ENCODE measurements at places on chromosomes 7 and 10. TPM values are rescaled to one million over a fixed set of nuclear protein-coding genes. Genes with fewer than 3 reads are reported as not detected.

- DNase-seq, result peak; percentile 34
Observed at GRCh38 chr10:103534621-103535498, 41.4 kb downstream of the NEURL1 start.

CCDC6 gene
- 44.1 TPM for total RNA-seq

OR6B1 gene
- not detected for total RNA-seq

- no peak for DNase-seq
Observed at GRCh38 chr7:30133736-30134610, 813 bp upstream of the MTURN start.

DNA sequence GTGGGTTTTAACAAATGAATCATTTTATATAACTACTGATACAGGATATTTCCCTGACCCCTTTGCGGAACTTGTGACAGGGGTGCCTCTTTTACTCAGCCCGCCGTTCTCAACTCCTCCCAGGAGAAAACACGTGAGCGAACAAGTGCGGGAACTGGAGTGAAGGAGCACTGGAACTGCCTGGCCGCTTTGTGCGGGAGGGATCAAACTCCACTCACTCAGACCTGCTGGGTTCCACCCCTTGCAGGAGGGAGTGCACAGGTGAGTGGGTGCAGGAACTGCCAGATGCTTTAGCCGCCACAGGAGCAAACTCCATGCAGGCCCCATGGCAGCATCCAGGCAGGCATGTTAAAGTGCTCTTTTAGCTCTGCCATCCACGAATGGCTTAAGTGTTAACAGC, 513.4 kb upstream of the GRM3 start:
- DNase-seq, result no peak

PAPSS2 gene
- total RNA-seq, result 96.9 TPM

DNA sequence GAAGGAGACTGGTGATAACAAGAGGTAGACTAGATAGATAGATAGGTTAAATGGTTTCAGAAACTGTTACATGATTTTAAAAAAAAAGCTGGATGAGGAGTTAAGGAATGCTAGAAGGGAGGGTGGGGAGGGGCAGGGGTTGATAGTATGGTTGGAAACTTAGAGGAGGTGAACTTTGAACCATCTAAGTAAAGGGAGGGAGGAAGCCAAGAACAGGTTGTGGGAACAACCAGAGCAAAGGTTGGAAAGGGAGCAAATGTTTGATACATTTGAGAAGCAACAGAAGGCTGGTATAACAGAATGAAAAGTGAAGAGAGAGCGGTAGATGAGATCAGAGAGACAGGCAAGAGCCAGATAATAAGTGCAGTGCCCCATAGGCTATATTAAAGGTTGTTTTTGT, 224.8 kb downstream of the FOXP2 start:
- DNase-seq, result no peak

DNA sequence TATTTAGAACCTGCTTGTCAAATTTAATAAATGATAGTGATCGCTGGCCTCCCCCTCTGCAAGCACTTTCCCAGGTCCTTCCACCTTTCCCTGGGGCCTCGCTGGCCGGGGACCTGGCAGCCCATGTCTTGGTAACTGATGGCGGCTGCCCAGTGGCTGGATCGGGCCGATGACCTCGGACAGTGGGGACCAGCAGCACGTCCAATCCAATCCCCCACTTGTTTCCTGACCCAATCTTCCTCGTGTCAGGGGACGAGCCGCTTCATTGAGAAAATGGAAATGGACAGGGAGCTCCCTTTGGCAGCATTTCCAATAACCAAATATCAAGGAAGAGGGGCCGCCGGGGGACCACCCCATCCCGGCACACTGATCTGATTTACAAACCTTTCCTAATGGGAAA, 17.2 kb downstream of the EBF3 start:
- no peak for DNase-seq

ALOX5 gene
- total RNA-seq, result not detected

DNA sequence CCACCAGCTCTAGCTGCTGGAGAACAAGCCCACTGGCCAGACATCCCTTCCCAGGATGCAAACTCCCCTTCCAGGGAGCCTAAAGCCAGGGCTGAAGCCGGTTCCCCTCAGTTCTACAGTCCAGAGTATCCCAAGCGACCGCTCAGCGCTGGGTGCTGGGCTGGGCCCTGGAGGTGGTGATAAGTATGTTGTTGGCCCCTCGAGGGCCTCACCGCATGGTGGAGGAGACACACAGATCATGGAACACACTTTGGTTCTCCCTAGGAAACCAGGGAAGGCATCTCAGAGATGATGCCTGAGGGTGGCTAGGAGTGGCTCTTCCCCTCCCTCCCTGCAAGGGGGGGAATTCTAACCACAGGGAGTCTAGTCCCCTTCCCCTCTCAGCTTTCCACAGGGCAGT, 4.4 kb downstream of the PODXL start:
- DNase-seq, result no peak

DNA sequence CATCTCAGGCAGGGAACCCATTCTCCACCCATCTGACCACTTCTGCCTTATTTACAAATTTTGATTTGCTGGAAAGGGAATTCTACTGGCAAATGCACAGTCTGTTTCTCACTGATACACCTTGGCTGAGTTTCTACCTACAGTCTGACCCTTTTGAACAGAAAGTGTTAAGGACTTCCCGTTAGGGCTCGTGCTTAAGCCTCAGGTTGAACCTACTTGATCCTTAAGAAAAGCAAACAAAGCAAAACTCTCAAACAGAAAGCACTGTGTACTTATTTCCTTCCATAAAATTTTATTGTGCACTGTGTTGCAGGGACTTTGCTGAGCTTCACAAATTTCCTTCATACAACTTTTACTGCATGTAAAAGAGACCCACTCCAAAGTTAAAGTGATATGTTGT, 367.8 kb downstream of the NRG3 start:
- DNase-seq, result no peak

SEC31B gene
- total RNA-seq, result 17.4 TPM

- DNase-seq, result no peak
Observed at GRCh38 chr7:143397710-143398530, 10.7 kb downstream of the EPHA1 start.

DNA sequence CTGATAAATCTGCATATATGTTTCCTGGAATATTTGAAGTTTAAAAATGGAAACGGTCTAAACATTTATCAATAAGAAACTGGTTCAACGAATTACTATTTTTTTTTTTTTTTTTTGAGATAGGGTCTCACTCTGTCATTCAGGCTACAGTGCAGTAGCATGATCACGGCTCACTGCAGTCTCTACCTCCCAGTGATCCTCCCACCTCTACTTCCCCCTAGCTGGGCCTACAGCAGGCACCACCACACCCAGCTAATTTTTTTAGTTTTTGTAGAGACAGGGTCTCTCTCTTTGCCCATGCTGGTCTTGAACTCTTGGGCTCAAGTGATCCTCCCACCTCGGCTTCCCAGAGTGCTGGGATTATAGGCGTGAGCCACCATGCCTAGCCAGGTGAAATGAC, 68.3 kb downstream of the UBE2H start:
- no peak for DNase-seq

- no peak for DNase-seq
Observed at GRCh38 chr10:44991571-44991970, 9.2 kb upstream of the ZNF22 start.

UCMA gene
- not detected for total RNA-seq

GRCh38 chr10:124701881-124702656, 42.1 kb downstream of the FAM53B start:
- DNase-seq, result peak; percentile 81

All from fibroblast of the aortic adventitia (primary cell).